ENCODE measurements at places on chromosomes 4 and X.

GRCh38 chrX:15816438-15816809 is 26.1 kb downstream of the ZRSR2 start:
- DNase-seq = no peak

DNA sequence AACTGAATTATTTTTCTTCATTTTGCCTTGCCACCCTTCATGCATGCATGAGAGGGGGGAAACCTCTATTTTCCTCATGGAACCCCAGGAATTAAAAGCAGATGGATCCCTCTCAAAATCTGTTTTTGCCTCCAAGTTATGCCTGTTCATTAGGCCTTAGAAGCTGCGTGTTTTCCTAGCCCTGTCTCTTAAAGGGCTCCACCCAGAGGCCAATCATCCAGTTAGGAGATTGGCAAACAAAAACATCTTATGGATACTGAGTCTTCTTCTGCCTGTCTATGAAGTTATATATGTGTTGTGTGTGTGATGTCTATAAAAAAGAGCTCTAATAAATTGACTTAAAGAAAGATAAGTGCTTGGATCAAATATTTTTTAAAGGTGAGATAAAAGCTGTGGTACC is 142.9 kb downstream of the ANAPC10 start:
- DNase-seq = no peak

GRCh38 chrX:17964871-17965270 is 103.8 kb upstream of the RAI2 start:
- no peak for DNase-seq

- DNase-seq = no peak
Observed at GRCh38 chr4:76752861-76753501, 145.0 kb downstream of the SOWAHB start.
